ENCODE measurements at places on chromosomes 11 and 22.
A peak's percentile ranks its signal among the peaks of the same experiment; 100 is the strongest.

DNA sequence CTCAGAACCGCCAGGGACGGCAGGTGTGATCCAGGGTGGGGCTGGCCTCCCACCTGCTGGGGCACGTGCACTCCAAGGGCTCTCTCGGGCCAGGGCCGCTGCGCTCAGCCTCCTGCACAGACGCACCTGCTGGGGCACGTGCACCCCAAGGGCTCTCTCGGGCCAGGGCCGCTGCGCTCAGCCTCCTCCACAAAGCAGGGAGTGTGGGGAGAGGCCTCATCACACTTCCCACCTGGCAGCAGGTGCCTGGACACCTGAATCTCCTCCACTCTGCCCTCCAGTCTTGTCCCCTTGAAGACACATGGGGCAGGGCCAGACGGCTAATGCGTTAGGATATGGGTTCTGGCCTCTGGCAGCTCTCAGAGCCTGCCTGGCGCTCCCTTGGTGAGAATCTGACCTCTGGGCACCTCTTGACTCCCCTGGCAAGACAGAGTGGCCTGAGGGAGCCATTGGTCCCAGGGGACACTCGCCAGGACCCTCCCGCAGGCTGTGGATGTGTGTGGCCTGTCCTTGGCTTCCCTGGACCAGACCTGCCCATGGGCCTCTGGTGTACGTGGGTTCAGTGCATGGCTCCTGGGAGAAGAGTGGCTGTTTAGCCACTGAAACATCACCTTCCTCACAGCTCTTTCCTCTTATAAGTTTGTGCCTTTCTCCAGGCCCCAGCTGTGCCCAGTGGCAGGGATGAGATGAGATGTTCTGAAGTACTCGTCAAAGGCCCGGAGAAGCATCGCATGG lies 73.5 kb downstream of the BRD1 start:
- DNase-seq = no peak

DNA sequence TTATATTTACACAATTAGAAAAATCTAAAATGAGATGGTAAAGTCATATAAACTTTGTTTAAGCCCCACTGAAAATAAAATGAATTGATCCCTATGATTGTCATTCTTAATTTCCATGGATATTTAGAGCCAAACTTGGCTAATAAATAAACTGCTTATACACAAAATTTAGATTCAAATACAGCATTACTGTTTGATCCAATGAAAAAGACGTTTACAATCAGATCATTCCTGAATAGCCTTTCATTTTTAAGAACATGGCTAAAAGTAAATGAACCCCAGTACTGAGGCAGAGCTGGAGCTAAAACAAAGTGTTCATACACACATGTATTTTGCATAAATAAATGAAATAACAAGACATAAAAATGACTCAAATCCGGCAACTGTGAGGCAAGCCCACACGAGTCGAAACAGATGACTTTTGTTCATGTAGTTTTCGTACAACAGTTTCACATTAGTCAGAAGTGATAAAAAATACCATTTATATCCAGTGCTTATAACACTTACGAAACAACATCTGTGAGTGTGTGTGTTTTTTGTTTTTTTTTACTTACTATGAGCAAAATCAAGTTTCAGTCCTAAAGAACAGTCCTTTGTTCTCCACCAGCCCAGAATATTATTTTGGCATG lies 386.5 kb downstream of the SOX6 start:
- no peak for DNase-seq

DNA sequence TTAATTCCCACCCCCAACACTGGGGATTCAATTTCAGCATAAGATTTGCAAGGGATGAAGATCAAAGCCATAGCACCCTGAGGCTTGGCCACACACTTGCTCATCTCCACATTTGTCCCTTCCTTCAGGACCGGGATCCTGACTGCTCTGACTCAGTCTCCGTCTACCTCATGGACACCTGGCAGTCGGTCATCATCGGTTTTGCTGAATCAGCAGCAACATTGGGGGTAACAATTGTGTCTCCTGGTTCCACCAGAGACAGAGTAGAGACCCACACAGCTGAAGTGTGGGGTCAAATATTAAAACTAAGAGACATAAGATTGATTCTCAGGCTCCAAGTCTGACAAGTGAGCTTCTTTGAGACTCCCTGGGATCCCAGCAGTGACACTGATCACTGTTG lies 34.6 kb downstream of the GGTLC2 start:
- no peak for DNase-seq

DNA sequence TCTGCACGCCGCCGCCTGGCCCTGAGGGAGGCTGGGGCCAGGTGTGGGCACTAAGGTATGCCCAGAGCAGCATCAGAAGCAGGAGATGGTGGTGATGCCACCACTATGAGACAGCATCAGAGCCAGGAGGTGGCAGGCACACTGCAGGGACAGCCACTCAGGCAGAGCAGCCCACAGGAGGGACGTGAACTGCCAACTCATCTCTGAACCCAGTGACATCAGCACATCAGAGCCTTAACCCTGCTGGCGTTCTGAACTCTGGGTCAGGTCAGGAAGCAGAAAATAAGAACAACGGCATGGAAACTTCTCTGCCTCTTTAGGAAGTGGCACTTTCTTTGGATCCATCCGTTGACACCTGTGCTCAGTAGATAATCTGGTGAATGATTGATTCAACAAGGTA lies 14.7 kb upstream of the IFT27 start:
- peak; percentile 49 for DNase-seq

DNA sequence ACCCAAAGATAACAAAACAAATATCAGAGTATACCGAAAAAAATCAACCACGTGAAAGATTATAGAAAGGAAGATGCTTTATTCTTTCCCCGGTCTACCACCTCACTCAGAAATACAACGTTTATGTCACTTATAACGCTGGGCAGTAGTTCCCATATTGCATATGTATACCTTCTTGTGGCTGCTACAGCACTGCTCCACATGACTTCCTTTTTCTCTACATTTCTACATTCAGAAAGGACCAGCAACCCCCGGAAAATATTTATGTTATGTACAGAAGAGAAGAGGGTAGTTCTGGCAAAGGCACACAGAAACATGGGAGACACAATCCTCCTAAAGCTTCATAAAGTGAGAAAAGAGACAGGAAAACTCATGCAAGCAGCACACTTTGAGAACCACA lies 56.8 kb downstream of the MTMR2 start:
- DNase-seq = no peak

DNA sequence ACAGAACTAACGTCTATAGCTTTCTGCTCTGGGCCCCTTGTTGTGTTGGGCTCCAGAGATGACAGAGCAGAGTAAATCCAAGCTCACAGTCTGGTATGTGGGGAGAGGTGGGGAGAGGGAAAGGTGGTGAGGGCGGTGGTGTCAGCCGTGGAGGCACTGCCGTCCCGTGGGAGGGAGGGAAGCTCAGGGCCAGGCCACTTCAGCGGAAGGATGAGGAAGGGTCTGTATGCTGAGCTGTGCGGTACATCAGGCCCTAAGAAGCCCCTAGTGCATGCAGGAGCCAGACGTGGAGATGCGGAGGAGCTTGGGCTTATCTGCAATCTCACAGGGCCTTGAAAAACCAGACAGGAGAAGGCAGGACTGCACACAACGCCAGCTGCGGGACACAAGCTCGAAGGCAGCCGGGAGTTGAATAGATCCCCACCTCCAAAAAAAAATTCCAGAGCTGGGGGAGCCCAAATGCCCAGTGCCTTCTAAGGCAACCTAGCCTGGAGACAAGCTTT lies 1.5 kb downstream of the KRTAP5-5 start:
- DNase-seq = no peak

DNA sequence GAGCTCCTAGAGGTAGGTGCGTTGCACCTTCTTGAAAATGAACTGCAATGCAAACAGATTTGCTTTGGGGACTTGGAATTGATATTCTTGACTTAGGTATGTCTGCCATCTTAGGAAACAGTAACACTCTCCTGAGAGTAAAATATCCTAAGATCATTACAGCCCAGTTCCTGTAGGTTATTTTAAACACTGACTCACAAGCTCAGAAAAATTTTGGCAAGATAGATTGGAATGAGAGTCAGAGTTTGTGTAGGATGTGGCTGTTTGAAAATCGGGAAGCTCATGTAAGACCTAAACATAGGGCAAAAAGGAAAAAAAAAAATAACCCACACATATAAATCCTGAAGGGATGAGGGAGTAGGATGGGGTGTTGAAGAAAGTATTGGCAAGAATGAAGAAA lies 377.0 kb upstream of the LRRC4C start:
- no peak for DNase-seq

DNA sequence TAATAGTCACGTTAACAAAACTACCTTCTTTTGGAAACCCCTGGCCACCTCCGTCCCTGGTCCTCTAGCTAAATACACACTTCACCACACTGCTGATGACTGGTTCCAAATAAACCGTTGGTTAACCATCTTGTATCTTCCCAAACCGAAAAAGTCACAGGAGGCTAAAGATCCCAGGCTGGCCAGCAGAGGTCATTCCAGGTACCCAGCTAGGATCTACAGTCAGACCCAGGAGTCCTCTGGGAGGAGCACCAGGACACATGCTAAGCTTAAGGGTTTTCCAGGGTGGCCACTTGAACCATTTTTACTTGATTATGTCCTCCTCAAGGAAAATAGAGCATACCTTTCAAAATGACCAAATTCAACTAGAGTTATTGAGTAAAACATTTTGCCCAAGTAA lies 103.2 kb downstream of the ETS1 start:
- DNase-seq = no peak

DNA sequence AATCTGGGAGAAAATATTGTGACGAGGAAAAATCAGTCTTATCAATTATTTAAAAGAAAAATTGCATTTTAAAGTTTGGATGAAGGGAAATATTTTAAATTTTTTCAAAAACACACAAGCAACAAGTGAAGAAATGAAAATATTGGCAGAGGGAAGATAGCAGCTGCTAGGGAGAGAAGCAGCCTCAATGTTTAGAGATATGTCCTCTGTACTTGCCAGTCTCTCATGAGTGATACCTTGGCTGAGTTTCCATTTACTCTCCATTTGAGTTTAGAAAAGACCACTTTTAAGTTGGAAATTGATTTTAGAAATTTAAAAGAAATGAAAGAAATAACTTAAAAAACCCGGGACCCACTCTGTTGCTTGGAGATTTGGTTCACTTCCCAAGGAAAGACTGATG lies 88.6 kb upstream of the DBX1 start:
- no peak for DNase-seq

- DNase-seq = no peak
Measured at GRCh38 chr11:126167488-126167887, 44.0 kb downstream of the RPUSD4 start.

DNA sequence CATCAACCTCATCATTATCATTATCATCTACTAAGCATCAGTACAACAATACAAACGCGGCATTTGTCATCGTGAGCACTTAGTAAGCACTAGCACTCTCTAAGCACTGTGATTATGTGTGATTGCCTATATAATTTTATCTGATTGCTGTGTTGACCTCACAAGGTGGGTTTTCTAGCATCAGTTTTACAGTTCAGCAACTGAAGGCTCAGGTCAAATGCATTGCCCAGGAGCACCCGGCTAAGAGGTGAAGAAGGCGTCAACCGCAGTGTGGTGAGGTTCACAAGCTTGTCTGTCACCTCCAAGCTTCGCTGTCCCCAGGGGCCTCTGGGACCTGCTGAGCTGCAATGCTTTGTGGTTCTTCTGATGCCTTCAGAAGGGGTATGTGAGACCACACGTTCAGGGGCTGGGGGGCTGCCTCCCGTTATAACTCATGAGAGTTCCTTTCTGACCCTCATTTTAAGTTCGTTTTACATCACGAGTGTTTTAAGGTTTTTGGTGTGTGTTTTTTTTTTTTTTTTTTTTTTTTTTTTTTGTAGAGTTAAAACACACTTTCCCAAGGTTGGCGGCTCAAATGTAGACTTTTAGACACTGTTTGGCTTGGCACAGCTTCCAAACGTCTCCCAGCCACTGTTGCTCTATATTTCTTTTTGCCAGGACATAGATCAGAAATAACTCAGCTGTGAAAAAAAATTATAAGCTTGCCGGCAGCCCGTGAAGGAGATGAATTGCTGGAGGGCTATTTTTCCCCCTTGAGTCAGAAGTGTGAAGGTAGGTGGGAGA lies 33.8 kb upstream of the SCUBE1 start:
- DNase-seq = peak; percentile 12

- no peak for DNase-seq
Measured at GRCh38 chr11:10236840-10237239, 57.2 kb downstream of the SBF2 start.

GRCh38 chr11:134589129-134589528 lies 177.1 kb upstream of the B3GAT1 start:
- DNase-seq = no peak

DNA sequence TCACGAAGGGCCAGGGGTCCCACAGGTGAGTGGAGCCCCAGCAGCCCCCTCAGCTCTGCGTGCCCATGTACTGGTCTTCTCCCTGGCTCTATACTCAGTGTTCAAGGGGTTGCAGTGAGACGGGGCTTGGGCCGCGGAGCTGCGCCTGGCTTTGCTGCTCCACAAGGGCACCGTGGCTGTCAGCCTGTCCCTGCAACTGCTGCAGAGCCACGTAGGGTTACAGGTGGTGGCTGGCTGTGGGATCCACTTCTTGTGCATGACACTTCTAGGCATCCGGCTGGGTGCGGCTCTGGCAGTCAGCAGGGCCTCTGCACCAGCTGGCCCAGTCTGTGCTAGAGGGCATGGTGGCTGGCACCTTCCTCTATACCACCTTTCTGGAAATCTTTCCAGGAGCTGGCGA lies 14.3 kb downstream of the MTFP1 start:
- DNase-seq = no peak

GRCh38 chr11:67384851-67385366 lies 6.9 kb upstream of the RAD9A start:
- no peak for DNase-seq

DNA sequence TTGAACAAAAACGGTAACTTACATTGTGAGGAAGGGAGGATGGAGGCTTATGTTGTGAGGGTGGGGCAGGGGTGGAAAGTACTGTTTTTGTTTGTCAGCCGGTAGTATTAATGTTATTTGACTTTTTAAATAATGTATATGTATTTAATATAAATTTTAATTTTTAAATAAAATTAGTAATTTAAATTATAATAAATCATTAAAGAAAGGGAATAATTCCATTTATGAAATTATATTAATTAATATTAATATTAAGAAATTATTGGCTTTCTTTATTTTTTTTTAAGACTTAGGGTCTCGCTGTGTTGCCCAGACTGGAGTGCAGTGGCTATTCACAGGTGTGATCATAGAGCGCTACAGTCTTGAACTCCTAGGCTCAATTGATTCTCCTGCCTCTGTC lies 24.0 kb upstream of the TNRC6B start:
- no peak for DNase-seq

GRCh38 chr11:58592760-58593472 lies 14.1 kb downstream of the ZFP91 start:
- peak; percentile 70 for DNase-seq
